ENCODE measurements at places on chromosomes 5 and 9.

DNA sequence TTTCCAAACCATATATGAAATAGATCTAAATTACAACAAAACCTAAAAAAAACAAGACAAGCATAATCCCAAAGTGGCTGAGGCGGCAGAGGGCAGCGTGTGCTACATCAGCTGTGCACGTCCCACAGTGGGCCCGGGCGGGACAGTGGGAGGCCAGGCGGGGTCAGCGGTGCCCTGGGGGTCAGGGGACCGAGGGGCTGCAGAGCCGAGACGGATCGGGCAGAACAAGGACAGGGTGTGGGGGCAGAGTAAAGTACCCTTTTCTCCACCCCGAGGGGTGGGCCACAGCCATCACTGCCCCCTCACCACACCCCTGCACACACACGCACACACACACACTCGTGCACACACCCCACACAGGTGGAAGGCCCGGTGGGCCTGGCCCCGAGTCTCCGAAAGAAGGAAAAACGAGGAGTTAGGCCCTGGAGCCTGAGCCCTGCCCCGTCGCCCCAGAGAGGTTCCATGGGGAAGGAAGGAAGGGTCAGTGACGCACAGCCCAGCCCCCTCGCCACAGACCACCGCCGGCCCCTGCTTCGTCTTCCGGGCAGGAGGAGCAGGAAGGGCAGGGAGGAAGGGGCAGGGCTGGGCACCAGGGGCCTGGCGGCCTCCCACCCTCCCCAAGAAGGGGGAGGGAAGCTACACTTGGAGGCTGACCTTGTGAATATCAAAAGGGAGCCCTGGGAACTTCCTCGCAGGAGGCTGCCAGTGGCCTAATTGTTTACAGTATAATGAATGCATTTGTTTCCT is 49.6 kb upstream of the UBAC1 start:
- no peak overlapping the region for H3K4me3 ChIP-seq
- peak overlapping the region; percentile 81 for H3K27ac ChIP-seq
- H3K4me1 ChIP-seq, result peaks cover 95% of the 10 kb centered on the region
- H3K36me3 ChIP-seq, result peaks cover 38% of the 10 kb centered on the region

DNA sequence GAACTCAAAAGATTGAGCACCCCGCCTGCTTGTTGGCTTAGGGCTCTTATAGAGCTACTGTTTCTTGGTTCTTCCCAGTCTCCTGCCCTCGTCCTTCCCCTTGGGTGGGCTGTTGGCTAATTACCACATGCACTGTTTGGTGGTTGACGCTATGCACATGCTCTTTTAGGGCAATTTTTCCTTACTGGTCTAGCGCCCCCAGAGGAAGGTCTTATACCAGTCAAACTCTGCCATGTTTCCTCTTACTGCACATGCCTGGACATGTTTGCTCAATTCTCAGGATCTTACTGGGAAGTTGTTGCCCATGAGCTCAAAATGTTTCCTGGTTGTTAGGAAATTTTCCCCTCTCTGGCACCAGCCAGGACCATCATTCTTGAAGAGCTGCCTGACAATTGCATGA is 101.9 kb downstream of the SLC28A3 start:
- no peaks in the 10 kb centered on the region for H3K36me3 ChIP-seq
- DNase-seq, result no peak
- no peak overlapping the region for H3K27ac ChIP-seq
- H3K4me3 ChIP-seq, result no peak overlapping the region
- H3K27me3 ChIP-seq, result no peaks in the 10 kb centered on the region

DNA sequence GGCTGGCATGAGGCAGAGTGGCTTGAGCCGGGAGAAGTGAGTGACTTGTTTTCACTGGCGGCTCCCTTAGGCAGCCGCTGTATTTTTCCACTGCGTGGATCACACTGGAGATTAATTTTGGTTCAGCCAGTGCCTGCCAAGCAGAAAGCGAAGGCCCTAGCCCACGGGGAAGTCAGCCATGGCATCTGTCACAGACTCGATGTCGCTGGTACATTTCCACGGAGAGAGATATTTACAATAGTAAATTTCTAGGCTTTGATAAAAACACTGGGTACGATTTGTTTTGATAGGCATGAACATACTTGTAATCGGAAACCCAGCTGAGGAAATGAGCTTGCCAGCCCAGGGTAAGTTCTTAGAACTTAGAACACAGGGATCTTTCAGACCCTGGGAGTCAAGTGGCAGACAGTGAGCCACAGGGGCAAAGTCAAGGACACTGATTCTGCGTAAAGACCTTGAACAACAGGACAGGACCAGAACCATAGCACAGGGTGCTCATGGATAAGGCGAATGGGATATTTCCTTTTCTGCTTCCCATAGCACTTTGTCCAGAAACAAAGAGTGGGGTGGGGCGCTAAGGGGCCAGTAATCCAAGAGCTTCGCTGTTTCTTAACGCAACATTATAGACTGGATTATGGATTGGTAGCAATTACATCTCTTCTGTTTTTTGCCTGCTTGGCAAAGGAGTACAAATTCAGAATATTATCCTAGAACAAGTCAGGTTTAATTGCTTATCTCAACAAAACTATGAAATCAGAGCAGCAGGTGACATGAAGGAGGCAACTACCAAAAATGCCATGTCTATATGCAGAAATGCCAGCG is 4.5 kb downstream of the DUSP1 start:
- peaks cover 60% of the 10 kb centered on the region for H3K4me1 ChIP-seq
- no peak for DNase-seq
- no peaks in the 10 kb centered on the region for H3K27me3 ChIP-seq
- peak overlapping the region; percentile 66 for H3K4me3 ChIP-seq
- peaks cover 22% of the 10 kb centered on the region for H3K36me3 ChIP-seq

DNA sequence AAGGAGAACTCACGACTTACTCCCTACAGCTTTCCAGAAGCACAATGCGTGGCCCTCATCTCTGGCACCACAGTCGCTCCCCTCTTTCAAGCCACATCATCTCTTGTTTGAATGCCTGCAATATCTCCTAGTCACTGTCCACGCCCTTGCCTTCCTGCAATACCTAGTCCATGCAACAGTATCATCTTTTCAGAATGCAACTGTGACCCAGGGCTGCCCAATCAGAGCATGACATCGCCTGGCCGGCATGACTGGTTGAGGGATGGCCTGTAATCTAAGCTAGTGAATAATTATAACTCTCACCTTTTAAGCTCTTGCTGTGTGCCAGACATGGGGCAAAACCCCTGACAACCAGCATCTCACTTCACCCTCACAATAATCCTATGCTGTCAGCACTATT is 52.5 kb upstream of the CPEB4 start:
- H3K4me3 ChIP-seq, result no peak overlapping the region
- peak overlapping the region; percentile 85 for H3K27ac ChIP-seq
- peaks cover 53% of the 10 kb centered on the region for H3K4me1 ChIP-seq
- H3K36me3 ChIP-seq, result no peaks in the 10 kb centered on the region

GRCh38 chr9:17165764-17166163 is 30.9 kb downstream of the CNTLN start:
- no peaks in the 10 kb centered on the region for H3K36me3 ChIP-seq
- DNase-seq, result no peak
- no peaks in the 10 kb centered on the region for H3K27me3 ChIP-seq
- H3K4me3 ChIP-seq, result no peak overlapping the region
- H3K27ac ChIP-seq, result no peak overlapping the region

- no peaks in the 10 kb centered on the region for H3K4me1 ChIP-seq
- H3K36me3 ChIP-seq, result peaks cover 3% of the 10 kb centered on the region
- H3K27ac ChIP-seq, result no peak overlapping the region
Observed at GRCh38 chr5:78137290-78137689, 157.2 kb downstream of the AP3B1 start.

DNA sequence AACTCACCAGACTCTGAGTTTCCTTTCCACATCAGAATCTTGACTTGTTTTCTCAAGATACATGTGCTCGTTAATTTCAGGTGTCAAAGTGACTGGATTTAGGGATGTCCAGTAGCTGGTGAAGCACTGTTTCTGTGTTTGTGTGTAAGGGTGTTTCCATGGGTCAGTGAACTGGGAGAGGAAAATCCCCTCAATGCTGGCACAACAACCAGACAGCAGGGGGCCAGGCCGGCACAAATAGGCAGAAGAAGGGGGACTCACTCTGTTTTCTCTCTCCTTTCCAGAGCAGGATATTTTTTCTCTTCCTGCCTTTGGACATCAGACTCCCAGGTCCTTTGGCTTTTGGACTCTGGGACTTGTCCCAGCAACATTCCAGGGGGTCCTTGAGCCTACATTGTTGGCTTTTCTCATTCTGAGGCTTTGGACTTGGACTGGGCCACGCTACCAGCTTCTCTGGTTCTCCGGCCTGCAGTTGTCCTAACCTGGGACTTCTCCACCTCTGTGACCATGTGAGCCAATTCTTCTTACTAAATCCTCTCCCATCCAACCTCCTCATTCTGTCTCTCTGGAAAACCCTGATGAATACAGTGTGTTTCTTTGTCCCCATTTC is 144.0 kb downstream of the CAAP1 start:
- no peaks in the 10 kb centered on the region for H3K4me1 ChIP-seq
- H3K36me3 ChIP-seq, result no peaks in the 10 kb centered on the region
- H3K4me3 ChIP-seq, result no peak overlapping the region
- no peak for DNase-seq
- H3K27ac ChIP-seq, result no peak overlapping the region

DNA sequence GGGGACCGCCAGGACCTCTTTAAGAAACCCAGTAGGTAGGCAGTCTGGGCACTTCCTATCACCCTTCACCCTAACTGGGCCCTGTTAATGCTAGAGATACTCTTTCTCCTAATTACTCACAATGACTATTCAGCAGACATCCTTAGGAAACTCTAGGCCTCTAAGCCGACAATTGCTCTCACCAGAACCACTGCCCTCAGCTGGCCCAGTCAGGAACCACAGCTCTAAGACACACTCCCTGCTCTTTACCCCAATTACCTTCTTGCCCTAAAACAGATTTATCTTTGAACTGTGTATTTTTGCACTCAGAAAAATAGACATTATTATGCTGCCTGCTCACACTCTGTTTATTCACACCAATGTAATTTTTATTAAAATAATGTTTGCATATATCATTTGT is 432.6 kb upstream of the SLC30A5 start:
- no peaks in the 10 kb centered on the region for H3K27me3 ChIP-seq
- H3K4me1 ChIP-seq, result no peaks in the 10 kb centered on the region
- H3K36me3 ChIP-seq, result no peaks in the 10 kb centered on the region
- DNase-seq, result no peak

DNA sequence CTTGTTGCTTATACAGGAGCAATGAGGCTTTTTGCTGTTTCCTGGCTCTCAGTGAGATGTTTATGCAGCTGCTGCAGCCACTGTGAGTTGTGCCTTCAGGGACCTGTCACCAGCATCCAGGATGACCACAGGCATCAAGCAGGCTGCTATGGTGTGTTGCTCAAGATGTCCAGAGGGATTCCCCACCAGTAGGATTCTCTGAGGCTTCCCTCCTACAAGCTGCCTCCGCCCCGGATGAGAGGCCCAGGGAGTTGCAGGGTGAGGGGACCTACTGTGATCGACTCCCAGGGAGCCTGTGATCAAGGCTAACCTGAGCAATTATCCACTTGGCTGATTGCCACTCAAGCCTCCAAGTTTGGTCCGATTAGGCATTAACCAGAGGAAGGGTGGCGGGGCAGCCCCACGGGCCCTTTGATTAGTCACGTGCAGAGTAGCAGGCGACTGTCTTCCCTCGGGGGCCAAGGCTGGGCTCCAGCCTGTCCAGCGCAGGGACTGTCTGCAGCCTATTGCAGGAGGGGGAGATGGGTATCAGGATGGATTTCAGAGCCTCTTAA is 1.8 kb upstream of the FAT2 start:
- H3K27me3 ChIP-seq, result no peaks in the 10 kb centered on the region
- H3K4me1 ChIP-seq, result no peaks in the 10 kb centered on the region
- no peak overlapping the region for H3K27ac ChIP-seq
- DNase-seq, result no peak
- H3K36me3 ChIP-seq, result no peaks in the 10 kb centered on the region

DNA sequence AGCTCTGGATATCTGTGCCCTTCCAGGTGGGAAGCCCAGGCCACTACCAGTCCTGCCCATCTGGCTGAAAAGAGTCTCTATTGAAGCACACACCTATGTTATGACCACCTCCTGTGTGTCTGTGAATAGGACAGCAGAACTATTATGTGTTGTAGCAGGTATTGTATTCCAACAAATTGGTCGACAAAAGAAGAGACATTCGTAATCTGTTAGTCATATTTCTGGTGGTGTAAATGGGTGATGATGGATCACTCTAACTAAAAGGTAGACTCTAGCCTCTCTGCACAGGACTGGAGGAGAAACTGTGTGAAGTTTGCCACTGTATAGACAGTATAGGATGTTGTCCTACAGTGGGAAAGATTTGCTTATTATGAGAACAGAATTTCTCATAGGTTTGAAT is 416.1 kb downstream of the TMEM38B start:
- no peak overlapping the region for H3K4me3 ChIP-seq
- no peaks in the 10 kb centered on the region for H3K27me3 ChIP-seq
- no peak for DNase-seq
- no peaks in the 10 kb centered on the region for H3K4me1 ChIP-seq
- H3K36me3 ChIP-seq, result no peaks in the 10 kb centered on the region

DNA sequence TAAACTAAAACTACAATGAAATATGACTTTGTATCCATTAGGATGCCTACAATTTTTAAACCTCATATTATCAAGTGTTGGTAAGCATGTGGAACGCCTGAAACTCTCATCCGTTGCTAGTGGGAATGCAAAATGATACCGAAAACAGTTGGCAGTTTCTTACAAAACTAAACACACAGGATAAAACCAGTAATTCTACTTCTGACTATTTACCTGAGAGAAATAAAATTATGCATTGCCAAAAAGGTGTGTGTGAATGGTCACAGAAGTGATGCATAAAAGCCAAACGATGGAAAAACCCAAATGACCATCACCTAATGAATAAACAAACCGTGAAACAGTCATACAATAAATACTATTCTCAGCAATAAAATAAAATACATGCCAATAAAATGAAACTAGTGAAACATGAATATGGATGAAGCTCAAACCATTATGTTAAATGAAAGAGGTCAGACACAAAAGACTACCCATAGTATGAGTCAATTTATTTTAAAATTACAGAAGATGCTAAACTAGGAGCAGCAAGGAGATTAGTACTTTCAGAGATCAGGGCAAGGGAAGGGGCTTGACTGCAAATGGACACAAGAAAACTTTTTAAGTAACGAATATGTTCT is 13.4 kb downstream of the AUH start:
- no peak overlapping the region for H3K27ac ChIP-seq
- H3K27me3 ChIP-seq, result no peaks in the 10 kb centered on the region
- DNase-seq, result no peak

- H3K4me3 ChIP-seq, result no peak overlapping the region
- H3K4me1 ChIP-seq, result no peaks in the 10 kb centered on the region
- DNase-seq, result no peak
- H3K27me3 ChIP-seq, result no peaks in the 10 kb centered on the region
Observed at GRCh38 chr5:80928073-80928472, 32.1 kb upstream of the RASGRF2 start.

Data from spleen (tissue), 13 donors.